ENCODE measurements at places on chromosomes 4 and X. TPM values are rescaled to one million over a fixed set of nuclear protein-coding genes. Genes with fewer than 3 reads are reported as not detected.

Gene PFKFB1
- polyA plus RNA-seq, result 0.41 TPM

Gene RNF128
- polyA plus RNA-seq, result 0.66 TPM

Gene DMRTC1B
- 0.14 TPM for polyA plus RNA-seq

Gene ATP7A
- polyA plus RNA-seq, result 1.6 TPM

Gene SSX4
- not detected for polyA plus RNA-seq

Gene RAB33B
- polyA plus RNA-seq, result 3.5 TPM

Gene HS3ST1
- 0.97 TPM for polyA plus RNA-seq

Gene TMPRSS11B
- polyA plus RNA-seq, result 0.05 TPM

Gene MAGEA1
- polyA plus RNA-seq, result not detected

Gene UCP1
- 2.2 TPM for polyA plus RNA-seq

Gene SOD3
- 59.2 TPM for polyA plus RNA-seq

Gene ERCC6L
- not detected for polyA plus RNA-seq

Gene LNX1
- 6.8 TPM for polyA plus RNA-seq

Gene RELL1
- polyA plus RNA-seq, result 2.1 TPM

Gene ADRA2C
- 4.8 TPM for polyA plus RNA-seq

Gene ZNF280C
- polyA plus RNA-seq, result 0.86 TPM

Gene GLOD5
- not detected for polyA plus RNA-seq

Gene TRO
- 4.8 TPM for polyA plus RNA-seq

Gene TCEAL1
- 42.5 TPM for polyA plus RNA-seq

Gene GLRA3
- polyA plus RNA-seq, result not detected

Gene GAGE1
- polyA plus RNA-seq, result not detected

Gene MAOA
- 48.6 TPM for polyA plus RNA-seq

Gene NOA1
- polyA plus RNA-seq, result 7.8 TPM

Gene ANKRD50
- polyA plus RNA-seq, result 3.0 TPM
